ENCODE measurements at places on chromosomes 1 and 21.

- DNase-seq = no peak
Observed at GRCh38 chr21:44701023-44701400, 4.0 kb downstream of the KRTAP10-12 start.

GRCh38 chr1:34164771-34165391 is at the start of gene CSMD2:
Gene CSMD2, minus strand, starts transcription at chr1:34165230. Its CDS starts 133 bp downstream, at chr1:34165097.
- no peak for DNase-seq

- DNase-seq = no peak
Observed at GRCh38 chr21:25385911-25386474, 221.3 kb downstream of the MRPL39 start.

GRCh38 chr1:34379911-34380310 is 203.2 kb downstream of the C1orf94 start:
- DNase-seq = no peak

- DNase-seq = no peak
Observed at GRCh38 chr1:158005224-158005623, 11.8 kb downstream of the KIRREL1 start.

- DNase-seq = no peak
Observed at GRCh38 chr1:187763465-187763864, 934.7 kb downstream of the PLA2G4A start.

DNA sequence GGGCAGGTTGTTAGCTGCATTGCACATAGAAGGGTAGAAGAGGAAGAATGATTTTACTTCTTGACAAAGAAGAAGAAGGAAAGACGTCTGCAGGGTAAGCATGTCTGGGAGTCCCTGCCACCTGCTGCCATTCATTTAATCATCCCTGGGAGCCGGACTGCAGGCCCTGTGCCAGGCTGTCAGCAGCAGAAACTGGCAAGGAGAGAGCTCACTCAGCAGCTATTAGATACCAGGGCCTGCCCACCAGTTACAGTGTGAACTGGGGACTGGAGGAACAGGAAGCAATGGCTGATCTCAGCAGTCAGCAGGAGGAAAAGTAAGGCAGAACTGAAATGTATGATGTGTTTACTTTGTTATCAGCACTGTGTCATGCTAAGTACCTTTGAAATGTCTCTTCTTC is 75.7 kb upstream of the C1orf87 start:
- no peak for DNase-seq

DNA sequence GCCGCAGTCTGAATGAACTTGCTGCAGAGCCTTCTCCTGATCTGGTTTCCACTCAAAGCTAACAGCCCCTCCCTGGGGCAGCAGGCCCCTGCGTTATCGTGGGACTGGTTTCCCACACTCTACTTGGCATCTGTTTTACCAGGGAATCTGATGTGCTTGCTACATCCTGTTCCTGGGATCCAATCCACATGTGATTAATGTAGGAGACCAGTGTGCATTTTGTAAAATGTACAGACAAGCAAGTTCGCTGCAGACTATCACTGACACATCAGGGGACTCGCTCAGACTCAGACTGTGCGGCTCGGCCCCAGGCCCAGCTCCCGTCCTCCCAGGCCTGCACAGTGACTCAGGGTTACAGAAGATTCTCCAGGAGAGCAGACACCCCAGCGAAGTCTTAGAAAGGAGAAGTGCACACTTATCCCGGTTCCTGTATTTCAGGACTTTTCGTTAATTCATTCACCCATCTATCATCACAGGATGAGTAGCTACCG is 340.1 kb downstream of the MATN1 start:
- no peak for DNase-seq

- DNase-seq = no peak
Observed at GRCh38 chr1:58657082-58657481, 42.8 kb downstream of the MYSM1 start.

DNA sequence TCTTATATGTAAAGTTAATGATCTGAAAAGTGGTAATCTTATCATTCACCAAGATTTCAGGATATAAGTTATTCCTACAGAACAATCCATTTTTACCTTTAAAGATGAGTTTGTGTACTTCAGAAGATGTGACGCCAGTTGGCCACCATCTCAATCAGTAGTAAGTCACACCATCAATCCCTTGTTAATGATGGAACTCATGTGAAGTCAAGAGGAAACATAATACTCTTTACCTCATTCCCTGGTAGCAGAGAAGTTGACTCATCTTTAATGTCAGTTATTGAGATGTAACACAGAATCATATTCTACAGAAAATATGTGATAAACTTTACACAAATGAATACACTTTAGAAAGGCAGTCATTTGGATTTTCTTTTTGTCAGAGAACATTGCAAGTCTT is 38.2 kb downstream of the MRPL39 start:
- DNase-seq = no peak

DNA sequence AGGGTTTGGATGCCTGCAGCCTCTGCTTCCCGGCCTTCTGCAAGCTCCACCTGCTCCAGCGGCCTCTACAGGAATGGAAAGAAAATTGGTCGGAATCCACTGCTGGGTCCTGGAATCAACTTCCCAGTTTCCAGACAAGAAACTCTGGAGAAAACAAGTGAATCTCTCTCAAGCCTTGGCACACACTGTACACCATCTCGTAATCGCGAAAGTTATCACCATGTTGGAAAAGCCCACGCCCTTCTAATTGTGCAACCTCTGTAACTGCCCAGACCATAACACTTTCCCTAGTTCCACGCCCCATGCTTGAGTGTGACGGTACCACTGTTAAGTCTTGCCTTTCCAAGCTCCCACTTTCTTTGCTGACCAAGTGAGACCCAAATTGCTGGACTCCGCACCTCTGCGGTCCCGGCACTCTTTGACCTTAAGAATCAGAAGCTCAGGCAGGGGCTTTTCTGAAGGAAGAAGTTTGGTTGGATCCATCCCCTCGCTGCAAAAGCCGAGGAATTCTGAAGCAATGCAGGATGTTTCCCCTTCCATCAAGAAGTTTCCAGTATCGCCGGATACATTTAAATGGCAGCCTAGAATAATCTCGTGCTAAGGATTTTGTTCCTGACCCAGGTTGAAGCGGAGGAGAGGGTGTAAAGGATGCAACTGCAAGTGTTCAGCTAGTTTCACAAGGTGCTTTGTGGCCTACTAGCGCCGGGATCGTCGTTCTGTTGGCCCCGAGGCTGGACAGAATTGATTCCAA is 6.2 kb downstream of the NR5A2 start:
- no peak for DNase-seq

DNA sequence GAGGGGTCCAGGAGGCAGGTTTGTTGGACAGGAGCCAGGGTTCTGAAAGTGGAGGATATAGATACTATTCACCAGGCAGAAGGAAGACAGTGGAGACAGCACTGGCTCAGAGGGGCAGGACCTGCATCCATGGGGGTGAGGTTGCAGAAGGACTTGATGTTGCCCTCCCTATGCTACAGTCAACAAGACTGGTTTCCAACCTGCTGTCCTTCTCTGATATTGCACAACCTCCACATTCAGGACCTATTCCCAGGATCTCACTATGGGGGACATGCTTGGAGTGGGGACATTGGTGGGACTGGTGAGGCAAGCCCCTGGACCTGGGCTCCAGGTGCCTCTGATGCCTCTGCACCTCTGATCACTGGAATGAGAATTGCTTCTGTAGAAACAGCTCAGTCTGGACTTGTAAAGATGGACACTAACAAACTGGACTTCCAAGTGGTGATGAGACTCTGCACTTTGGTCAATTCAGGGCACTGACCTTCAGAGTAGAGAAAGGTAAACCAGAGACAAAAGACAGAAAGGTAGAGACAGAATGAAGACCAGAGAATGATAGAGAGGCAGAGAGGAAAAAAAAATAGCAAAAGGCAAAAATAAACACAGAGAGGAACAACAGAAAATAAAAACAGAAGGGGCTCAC is 1.6 kb downstream of the SMCP start:
- DNase-seq = no peak

DNA sequence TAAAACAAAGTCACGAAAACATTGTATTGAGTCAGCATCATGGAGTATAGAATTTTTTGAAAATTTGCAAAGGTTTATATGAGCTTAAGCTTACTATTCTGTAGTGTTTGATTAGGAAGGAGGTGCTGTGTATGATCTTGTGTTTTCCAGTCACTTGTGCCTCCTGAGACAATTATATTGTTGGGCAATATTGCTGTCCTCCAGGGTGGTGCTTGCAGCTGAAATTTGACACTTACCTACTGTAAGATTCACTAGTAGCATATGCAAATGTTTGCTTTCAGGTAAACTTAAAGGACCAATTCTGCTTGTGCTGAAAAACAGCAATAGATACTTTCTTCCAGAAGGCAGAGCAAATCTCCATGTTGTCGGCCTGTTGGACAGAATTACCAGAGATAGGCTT is 268.0 kb downstream of the TGFB2 start:
- DNase-seq = no peak

DNA sequence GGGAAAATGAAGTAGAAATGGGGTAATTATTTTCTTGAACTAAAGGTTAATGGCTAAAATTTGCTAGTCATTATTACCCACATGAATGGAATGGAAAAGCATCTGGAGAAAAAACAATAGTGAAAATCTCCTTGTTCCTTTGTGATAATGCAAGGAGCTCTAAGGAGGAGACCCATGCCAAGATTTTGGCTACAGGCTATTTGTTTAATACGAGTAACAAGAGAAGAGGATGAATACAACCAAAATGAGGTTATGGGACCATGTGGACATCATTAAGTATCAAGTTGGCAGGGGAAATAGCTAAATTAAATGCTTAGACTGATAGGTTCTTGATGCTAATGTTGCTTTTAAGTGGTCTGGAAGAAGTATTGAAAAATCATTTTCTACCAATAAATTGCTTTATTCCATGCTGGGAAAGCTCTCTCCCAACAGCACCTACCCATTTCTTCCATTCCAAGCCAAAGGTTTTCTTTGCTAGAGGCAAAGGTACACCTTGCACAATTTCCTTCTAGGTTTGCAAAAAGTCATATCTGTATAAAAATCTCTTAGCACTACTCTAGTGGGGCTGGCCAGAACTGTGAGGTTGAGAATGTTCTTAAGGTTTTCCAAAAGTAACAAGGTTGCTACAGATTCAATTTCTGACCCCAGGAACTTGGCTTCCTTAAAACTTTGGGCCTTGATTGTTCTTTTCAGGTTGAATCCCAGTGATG is 100.2 kb downstream of the SMYD2 start:
- DNase-seq = no peak

- no peak for DNase-seq
Observed at GRCh38 chr1:37741662-37742061, 23.3 kb downstream of the EPHA10 start.

DNA sequence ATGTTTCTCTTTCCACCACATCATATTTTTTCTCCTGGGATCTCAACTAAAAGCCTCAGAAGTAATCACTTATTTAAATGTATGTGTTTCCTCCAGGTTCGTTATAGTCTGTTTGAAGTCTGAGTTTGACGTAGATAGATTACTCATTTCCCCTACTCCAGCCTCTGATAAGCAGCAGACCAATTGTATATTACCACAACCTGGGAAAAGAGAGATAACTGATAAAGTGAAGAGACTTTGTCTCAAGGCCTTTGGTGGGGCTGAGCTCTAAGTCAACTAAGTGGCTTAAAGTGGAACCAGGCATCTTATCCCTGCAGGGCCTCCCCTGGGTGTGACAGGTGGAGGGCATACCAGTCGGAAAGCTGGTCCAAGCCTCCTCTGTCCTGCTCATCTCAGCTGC is 34.9 kb upstream of the CACNA1E start:
- DNase-seq = no peak

GRCh38 chr1:64543831-64544230 is 73.9 kb downstream of the CACHD1 start:
- DNase-seq = no peak

DNA sequence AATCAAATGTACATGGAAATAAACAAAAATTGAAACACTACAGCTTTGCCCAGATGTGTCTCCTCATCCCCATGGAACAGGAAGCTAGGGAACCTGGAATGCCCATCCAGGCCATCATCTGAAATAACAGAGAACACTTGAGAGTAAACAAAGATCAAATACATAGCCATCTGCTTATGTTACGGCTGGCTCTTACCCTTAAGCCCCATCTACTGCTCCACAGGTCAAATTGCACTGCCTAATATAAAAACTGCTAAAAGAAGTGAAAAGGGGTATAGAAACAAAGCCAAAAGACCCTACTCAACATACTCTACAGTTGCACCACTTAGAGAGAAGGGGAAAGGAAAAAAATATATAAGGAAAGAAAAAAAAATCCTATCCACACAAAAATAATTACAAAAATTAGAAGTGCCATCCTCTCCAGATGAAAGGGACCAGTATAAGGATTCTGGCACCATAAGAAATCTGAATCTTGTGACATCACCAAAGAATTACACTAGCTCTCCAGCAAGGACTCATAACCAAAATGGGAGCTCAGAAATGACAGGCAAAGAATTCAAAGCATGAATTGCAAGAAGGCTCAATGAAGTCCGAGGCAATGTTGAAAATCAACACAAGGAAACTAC is 26.9 kb downstream of the OR6Y1 start:
- DNase-seq = no peak

GRCh38 chr1:84846387-84846786 is 46.6 kb downstream of the LPAR3 start:
- DNase-seq = no peak

DNA sequence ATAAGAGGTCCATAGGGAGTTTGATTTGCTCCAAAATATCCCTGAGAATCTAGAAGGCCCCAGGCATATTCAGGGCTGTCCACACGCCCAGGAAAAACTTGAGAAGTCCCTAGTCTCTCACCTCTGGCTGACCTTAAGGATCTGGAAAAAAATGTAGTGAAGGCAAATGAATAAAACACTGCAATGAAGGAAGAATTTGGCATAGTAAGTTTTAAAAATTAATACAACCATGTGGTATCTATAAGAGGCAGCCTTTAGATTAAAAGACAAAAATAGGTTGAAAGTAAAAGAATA is 91.3 kb downstream of the COLGALT2 start:
- no peak for DNase-seq

DNA sequence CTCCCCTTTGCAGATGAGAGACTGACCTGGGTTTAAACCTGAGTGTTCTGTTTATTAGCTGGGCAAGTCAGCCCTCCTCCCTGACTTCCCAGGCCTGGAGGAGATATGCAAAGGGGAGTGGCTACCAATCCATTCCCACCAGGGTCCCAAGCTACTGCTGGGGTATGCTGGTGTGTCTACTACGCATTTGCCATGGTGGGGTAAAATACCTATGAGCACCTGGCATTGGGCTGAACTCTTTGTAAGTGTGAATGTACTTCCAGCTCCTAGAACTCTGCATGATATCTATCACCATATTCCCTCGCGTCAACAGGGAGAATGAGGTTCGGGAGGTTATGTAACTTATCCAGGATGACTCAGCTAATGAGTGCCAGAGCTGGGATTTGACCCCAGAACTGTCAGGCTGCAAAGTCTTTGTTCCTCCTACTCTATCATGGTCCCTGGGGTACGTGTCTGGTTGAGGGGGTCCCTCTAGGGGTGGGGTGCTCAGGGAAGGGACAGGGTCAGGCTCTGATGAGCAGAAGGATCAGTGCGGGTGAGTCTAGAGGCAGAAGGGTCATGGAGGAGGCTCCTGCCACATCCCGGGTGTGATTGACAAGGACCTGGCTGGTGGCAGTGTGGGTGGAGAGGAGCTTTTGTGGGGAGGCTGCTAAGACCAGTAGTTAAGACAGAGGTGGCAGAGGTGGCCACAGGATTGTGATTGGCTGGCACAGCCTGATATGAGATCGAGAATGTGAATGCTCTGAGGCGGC is 16.7 kb downstream of the AMPD2 start:
- no peak for DNase-seq
